ENCODE measurements at places on chromosomes 6 and 20.
A peak's percentile ranks its signal among the peaks of the same experiment; 100 is the strongest.

DNA sequence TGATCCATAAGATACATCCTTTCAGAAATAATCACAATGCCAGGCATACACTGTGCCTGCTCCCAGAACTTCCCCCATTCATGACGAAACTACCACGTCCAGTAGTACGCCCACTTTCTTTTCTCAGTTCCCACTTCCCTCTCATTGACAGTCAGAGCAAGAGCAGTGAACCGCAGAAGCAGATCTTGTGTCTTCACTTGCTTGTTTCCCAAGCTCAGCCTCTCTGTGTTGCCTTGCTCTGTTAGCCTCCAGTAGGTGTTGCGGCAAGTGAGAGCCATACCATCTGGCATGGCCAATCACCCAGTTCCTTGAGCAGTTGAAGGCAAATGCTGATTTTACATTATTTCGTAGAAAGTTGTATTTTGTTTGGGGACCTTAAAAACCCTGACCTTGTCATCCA, 11.7 kb downstream of the UST start:
- DNase-seq: peak; percentile 22

- DNase-seq: no peak
These were observed 246.9 kb upstream of the ZFP64 start for GRCh38 chr20:52438326-52438963.

- no peak for DNase-seq
These were observed 168.2 kb upstream of the FOXQ1 start for GRCh38 chr6:1143655-1144054.

- DNase-seq: no peak
These were observed 36.0 kb downstream of the PIM1 start for GRCh38 chr6:37205997-37206340.

DNA sequence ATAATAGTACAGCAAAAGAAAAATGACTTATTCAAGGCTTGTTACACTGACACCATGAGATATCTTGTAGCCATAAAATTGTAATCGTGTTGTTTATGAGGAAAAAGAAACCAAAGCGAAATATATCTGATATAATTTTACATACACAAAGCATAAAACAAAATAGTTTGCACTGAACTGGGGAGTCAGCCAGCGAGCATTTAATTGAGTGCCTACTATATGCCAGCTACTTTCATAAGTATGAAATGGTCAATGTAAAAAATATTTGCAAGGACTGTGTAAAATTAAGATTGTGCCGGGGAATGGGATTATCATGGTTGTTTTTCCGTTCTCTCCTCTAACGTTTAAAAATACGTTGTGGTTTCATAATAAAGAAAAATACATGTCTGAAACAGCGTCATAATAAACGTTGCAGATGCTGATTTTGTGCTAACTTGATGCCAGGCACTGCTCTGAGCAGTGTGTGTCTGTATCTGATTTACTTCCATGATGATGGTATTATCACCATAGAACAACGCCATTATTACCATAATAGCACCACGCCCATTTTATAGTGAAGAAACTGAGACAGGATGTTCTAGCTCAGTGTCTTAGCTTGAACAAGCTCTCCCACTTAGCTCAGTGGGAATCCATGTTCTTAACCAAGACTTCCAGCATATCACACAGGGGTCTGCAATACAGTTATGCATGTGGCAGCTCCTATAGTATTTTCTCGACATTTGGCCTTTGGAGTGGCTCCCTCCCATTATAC, 144.6 kb downstream of the BCAS1 start:
- DNase-seq: no peak

DNA sequence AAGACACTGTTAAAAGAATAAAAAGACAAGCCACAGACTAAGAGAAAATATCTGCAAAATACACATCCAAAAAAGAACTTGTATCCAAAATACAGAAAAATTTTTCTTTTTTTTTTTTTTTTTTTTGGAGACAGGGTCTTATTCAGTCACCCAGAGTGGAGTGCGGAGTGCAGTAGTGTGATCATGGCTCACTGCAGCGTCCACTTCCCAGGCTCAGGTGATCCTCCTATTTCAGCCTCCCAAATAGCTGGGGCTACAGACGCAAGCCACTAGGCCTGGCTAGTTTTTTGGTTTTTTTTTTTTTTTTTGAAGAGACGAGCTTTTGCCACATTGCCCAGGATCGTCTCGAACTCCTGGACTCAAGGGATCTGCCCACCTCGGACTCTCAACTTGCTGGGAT, 3.1 kb downstream of the ZUP1 start:
- no peak for DNase-seq

GRCh38 chr6:46324706-46325105, 153.9 kb upstream of the ENPP5 start:
- no peak for DNase-seq

DNA sequence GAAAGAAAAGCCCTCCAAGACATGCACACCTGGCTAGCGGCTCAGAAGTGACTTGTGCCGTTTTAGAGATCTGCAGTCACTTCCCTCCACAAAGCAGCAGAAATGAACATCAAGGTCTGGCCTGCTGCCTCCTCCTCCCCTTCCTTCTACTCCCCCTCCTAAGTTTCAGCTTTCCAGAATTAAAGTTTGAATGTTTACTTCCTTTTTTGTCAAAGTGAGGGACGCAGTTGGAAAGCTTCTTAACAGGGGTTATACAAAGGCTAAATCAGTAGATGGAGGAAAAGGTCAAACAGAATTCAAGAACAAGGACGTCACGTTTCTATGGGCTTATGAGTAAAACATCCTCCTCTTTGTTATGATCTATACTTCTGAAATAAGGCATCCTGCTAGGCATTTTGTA, 227.7 kb downstream of the SLC35F1 start:
- DNase-seq: no peak

GRCh38 chr6:52931351-52931750, 21.9 kb upstream of the GSTA3 start:
- DNase-seq: no peak

DNA sequence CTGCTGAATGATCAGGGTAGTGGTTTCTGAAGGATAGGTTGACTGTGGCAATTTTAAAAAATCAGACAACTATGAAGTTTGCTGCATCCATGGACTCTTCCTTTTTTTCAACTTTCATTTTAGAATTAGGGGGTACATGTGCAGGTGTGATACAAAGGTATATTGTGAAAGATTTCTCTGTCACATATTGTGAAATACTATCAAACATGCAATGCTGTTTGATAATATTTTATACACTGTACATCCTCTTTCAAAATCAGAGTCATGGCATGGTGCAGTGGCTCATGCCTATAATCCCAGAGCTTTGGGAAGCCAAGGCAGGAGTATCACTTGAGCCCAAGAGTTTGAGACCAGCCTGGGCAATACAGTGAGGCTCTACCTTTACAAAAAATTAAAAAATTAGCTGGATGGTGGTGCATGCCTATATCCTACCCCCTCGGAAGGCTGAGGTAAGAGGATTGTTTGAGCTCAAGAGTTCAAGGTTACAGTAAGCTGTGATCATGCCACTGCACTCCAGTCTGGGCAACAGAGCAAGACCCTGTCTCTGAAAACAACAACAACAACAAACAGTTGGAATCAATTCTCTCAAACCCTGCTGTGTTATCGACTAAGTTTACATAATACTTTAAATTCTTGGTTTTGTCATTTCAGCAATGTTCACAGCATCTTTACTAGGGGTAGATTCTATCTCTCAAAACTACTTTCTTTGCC, 4.6 kb downstream of the WFDC12 start:
- DNase-seq: no peak

- DNase-seq: no peak
These were observed 17.2 kb upstream of the NCR2 start for GRCh38 chr6:41318261-41318653.

GRCh38 chr20:59835448-59836395, 97.7 kb downstream of the SYCP2 start:
- no peak for DNase-seq

- DNase-seq: no peak
These were observed 34.1 kb downstream of the DCDC2 start for GRCh38 chr6:24323632-24324337.

DNA sequence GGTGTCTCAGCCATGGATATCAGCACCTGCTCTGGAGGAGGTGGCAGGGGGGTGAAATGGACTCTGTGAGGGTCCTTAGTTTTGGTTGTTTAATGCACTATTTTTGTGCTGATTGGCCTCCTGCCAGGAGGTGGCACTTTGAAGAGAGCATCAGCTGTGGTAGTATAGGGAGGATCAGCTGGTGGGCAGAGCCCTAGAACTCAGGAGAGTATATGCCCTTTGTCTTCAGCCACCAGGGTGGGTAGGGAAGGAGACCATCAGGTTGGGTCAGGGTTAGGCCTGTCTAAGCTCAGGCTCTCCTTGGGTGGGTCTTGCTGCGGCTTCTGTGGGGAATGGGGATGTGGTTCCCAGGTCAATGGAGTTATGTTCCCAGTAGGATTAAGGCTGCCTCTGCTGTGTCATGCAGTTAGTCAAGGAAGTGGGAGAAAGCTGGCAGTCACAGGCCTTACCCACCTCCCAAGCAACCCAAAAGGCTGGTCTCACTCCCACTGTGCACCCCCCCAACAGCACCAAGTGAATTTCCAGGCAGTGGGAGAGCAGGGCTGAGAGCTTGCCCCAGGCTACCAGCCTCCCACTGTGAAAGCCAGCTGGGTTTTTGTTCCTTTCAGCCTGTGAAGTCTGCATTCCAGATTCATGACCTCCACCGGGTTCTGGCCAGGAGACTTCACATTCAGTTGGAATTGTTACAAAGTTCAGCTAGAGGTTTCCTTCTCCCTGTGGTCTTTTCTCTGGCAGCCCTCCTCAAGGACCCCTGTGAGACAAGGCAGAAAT, 5.7 kb upstream of the OSTM1 start:
- DNase-seq: no peak

DNA sequence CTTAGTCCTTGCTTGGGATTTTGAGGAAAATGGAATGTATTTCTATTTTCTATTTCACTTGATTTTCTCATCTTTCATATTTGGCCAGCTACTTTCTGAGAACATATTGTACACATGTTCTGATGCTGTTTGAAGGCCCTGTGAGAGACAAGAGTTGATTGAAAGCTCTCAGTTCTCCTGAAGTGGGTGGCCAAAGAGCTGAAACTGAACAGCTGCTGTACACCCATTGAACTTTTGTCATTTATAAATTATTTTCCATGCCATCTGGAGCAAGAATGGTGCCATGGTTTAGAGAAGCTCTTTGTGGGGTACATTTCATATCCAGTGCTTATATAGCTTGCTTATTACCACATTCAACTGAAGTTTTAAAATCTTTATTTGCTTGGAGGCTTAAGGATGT, 298.3 kb downstream of the PRL start:
- DNase-seq: no peak

- DNase-seq: no peak
These were observed 107.4 kb downstream of the B3GAT2 start for GRCh38 chr6:70849348-70850069.

- DNase-seq: no peak
These were observed 64.6 kb downstream of the GFOD1 start for GRCh38 chr6:13422681-13423221.

GRCh38 chr6:55286824-55287223, 40.4 kb upstream of the GFRAL start:
- no peak for DNase-seq

DNA sequence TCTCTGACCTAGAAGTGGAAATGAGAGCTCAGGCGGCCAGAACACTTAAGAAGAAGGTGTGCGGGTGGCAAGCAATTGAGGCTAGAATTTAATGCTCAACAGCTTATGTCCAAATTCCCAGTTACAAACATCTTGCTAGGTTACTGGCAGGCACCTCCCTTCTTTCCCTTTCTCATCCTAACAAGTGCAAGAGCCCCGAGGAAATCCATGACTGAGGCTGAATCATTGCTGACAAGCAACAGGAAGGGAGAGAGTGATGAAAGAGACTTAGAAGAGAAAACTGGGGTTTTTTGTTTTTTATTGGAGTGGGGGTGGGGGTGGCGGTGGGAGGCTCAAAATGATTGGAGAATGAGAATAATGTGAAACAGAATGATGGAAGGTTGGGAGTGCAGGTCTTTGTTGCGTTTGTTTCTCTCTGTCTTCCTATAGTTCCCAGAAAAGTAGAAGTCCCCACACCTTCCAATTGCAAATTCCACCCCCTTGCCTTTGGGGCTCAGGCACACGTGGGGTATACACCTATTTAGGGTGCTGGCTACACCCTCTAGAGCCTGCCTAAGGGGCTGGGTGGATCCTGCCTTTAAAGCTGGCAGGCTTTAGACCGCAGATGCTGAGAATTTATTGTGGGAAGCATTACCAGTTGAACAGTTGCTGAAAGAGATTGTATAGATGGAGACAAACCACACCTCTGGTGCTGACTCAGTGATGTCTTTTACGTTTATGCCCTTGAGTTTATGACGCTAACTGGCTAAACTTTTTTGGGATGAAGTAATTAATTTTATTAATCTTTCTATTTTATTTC, 1.4 kb downstream of the FAM83B start:
- no peak for DNase-seq

DNA sequence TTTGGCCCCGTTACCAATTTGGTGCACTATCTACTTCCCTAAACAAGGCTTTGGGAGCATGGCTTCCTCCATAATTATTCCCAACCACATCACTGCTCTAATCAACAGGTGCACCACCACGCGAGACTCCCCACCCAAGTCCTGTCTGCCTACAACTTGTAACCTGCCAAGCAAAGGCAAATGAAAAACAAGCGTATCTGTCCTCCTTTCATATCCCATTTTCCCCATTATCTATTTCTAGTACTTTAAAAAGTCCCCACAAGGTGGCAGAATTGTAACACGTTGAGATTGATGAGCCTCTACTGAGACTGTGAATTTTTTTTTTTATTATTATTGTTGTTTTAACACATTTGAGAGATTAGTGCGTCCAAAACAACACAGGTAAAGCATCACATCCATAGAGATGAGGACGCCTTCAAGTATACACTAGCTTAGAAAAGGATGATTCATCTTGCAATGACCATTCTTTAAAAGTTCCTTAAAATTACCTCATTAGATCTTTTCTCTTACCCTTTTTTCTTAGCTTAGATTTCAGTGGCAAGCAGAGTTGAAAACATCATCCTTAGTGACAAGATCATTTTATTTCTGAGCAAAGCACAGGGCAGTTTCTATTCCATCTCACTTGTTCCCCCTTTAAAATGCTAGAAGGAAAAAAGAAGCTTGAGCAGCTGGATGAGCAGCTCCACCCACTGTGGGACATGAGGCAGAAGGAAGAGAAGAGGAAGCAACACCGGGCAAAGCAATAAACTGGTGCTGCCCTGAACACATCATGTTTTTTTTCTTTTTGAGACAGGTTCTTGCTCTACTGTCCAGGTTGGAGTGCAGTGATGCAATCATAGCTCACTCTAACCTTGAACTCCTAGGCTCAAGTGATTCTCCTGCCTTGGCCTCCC, 210.8 kb downstream of the ARHGAP18 start:
- no peak for DNase-seq

DNA sequence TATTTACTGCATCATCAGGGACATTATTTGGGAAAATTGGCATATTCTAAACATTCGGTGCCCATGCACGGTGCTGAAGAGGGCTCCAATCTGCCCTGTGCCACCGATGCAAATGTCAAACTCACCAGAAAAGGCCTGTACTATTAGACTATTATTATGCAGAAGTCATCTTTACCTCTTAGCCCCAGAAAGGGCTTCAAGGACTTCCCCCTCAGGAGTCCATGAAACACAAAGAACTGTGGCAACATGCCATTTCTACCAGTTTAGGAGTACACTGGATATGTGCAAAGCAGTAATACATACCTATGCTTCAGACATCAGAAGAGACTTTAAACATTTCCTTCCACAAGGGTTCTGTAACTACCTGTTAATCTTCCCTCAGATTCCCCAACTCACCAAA, 8.6 kb downstream of the DIDO1 start:
- no peak for DNase-seq

All from substantia nigra (tissue), 51 donors.